ENCODE measurements at places on chromosomes 13 and 19.

- DNase-seq, result no peak
These were observed 40.0 kb downstream of the C13orf46 start for GRCh38 chr13:113933901-113934300.

DNA sequence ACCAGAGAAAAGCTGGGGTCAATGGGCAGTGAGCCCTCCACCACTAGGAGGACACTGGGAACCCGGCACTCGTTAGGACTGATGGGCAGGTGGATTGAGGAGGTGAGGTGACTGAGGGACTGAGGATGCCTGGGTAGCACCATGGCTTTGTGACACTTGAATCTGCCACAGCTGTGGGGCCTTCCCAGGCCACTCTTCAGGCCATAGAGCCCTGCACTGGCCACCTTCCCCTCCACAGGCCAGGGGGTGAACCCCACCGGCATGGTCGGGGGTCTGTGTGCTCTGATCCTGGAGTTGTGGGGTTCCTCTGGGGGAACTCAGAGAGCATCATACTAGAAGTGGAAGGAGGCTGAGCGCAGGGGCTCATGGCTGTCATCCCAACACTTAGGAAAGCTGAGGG lies 423.5 kb downstream of the ZNF536 start:
- no peak for DNase-seq

- DNase-seq, result no peak
These were observed 545.5 kb downstream of the UQCRFS1 start for GRCh38 chr19:28667348-28667977.

DNA sequence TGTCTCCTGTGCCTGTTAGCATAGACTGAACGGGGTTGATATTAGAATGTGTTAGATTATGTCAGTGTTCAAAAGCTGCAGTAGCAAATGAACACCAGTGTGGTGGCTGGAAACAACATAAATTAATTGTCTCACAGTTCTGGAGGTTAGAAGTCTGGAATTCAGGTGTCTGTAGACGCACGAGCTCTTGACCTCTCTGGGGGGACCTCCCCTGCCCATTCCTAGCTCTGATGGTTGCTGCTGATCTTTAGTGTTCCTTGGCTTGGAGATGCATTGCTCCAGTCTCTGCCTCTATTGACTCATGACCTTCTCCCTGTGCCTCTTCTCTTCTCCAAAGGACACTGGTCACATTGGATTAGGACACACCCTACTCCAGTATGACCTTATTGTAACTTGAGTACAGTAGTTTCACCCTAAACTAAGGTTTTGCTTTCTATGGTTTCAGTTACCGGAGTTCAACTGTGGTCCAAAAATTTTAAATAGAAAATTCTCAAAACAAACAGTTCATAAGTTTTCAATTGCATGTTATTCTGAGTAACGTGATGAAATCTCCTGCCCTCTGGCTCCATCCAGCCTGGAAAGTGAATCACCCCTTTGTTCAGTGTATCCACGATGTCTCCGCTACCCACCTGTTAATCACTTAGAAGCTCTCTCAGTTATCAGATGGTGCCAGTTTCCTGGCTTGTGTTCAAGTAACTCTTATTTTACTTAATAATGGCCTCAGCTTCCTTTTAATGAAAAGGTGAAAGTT lies 273.2 kb downstream of the MYO16 start:
- no peak for DNase-seq

DNA sequence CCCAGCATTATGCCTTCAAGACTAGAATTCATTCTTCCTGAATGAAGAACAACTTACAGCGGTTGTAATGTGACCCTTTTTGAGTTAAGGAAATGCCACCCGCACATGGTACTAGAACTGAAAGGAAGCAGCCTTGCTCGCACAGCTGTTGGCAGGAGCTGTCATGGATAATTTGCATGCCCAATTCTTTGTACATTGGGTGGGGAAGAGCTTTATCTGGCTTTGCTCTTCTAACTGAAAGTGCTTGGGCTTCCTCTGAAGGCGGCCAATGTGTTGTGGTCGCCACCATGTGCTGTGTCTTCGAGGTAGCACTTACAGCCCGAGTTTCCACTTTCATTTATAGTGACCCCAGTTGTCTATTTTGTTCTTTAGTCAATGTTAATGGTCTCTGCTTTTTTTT lies 3.4 kb downstream of the CCNE1 start:
- DNase-seq, result no peak

GRCh38 chr13:101700598-101700997 lies 248.1 kb downstream of the ITGBL1 start:
- no peak for DNase-seq

GRCh38 chr13:72545030-72545719 lies 182.3 kb downstream of the MZT1 start:
- DNase-seq, result no peak
